ENCODE measurements at places on chromosomes 2 and 18. TPM values are rescaled to one million over a fixed set of nuclear protein-coding genes. Genes with fewer than 3 reads are reported as not detected.
A peak's percentile ranks its signal among the peaks of the same experiment; 100 is the strongest.

GRCh38 chr2:202034249-202035088, 814 bp downstream of the FZD7 start:
- peaks cover 23% of the 10 kb centered on the region for H3K27me3 ChIP-seq
- H3K4me1 ChIP-seq: peaks cover 12% of the 10 kb centered on the region
- no peaks in the 10 kb centered on the region for H3K36me3 ChIP-seq
- no peak overlapping the region for H3K27ac ChIP-seq

DNA sequence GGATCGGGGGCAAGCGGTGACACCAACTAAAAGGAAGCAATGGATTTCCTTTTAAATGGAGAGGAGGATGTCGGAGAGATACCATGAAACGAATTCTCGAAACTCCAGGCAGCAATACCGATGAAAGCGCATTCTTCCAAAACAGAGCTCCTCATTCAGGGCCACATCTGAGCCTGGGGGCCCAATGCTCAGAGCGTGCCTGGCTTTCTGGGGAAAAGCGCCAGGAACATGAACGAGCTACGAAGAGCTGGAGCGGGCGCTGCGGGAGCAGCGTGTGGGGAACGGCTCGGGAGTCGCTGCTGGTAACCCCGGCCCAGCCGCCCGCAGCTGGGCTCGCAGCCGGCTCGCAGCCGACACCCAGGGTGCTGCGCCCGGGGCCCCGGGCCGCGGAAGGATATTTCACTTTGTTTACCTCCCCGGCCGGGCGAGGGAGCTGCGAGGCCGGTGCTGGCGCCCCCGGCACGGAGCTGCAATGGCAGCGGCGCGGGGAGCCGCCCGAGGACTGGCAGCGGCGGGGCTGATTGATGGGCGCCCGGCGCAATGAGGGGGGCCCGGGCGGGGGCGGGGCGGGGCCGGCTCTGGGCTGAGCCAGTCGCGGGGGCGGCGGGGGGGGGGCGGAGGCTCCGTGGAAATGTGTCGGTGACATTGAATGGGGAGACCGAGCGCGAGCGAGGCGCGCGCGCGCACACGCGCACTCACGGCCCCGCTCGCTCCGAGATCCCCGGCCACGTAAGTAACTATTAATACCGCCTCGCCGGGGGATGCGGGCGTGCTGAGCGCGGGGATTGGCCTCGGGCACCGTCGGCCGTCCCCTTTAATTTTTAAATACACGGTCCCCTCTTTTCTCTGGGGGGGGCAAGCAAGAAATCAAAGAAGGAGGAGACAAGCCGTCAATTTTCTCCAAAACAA, at the start of gene TRIB2:
Gene TRIB2, plus strand, starts transcription at position 655 of the 909 bp plus-strand sequence. CDS start 1,372 bp downstream, outside the sequence.
- peaks cover 42% of the 10 kb centered on the region for H3K4me1 ChIP-seq
- H3K4me3 ChIP-seq: peak within 1 kb of the TSS; percentile 97
- peaks cover 17% of the 10 kb centered on the region for H3K36me3 ChIP-seq
- peak within 1 kb of the TSS; percentile 91 for H3K27ac ChIP-seq

GRCh38 chr2:19140463-19141208, 217.8 kb downstream of the OSR1 start:
- H3K4me3 ChIP-seq: no peak overlapping the region
- H3K4me1 ChIP-seq: no peaks in the 10 kb centered on the region
- DNase-seq: no peak
- no peaks in the 10 kb centered on the region for H3K27me3 ChIP-seq
- H3K27ac ChIP-seq: no peak overlapping the region

DNA sequence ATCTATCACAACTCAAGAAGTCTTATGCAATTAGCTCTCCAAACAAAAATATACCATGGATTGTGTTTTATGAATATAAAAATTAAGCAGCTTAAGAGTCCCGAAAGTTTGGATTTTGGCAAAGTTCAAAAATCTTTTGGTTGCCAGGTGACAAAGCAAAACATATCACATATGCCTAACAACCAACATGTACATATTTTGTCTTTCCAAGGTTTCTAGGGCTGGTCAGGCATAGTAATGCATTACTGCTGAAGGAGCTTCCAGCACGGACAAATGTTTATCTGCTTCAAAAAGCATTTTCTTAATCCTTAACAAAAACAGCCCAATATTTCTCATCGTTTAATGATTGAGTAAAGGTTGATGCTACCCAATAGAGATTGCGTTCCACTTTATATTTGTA, 1327.1 kb upstream of the ZEB2 start:
- DNase-seq: no peak
- H3K36me3 ChIP-seq: no peaks in the 10 kb centered on the region
- no peaks in the 10 kb centered on the region for H3K27me3 ChIP-seq
- H3K27ac ChIP-seq: no peak overlapping the region

DNA sequence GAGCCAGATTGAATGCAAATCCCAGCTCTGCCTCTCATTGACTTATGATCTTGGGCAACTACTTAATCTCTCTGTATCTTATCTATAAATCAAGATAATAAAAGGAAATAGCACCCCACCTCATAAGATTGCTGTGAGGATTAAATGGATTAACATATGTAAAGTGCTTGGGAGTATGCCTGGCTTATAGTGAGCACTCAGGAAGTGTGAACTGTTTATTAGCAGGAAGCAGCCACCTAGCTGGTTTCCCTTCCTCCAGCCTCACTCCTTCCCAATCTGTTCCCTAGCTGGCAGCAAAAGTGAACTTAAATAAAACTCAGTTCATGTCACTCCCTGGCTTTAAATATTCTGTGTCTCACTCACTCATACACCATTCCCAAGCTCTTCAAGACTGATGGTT, 526.6 kb upstream of the PKDCC start:
- no peaks in the 10 kb centered on the region for H3K4me1 ChIP-seq
- no peak for DNase-seq
- no peak overlapping the region for H3K27ac ChIP-seq
- H3K4me3 ChIP-seq: no peak overlapping the region
- no peaks in the 10 kb centered on the region for H3K27me3 ChIP-seq
- no peaks in the 10 kb centered on the region for H3K36me3 ChIP-seq

DNA sequence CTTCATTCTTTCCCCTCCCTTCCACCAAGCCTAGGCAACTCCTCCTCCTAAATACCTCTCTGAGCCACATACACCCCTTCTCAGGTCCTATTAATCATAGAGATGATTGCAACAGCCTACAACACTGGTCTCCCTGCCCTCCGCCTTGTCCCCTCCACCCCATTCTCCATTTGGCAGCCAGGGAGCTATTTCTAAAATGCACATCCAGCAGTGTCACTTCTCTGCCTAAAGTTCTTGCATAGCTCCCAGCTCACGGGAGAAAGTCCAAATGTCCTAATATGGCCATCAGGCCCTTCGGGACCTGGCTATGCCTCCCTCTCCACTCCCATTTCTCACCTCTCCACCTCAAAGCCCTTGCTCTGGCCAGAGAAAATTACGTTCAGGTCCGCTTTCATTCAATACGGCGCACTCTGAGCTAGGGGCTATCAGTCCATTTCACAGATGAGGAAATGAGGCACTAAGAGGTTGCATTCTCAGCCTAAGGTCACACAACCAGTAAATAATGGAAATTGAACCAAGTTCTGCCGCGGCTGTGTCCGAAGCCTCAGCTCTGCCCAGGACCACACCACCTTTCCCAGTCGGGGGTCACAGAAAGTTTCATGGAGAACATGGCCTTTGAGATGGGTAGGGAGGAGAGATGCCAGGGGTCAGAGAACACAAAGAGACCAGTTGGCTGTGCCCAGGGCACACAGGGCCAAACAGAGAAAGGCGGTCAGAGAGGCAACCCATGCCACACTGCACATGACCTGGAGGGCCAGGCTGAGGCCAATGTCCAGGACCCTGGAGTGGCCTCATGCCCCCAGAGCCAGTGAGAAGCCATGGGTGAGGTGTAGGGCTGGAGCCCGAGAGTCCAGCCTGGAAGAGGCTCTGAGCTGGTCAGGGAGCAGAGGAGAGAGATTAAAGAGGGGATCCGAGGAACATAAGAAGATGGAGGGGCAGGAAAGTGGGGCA, 72.8 kb downstream of the TNS1 start:
- peaks cover 3% of the 10 kb centered on the region for H3K4me1 ChIP-seq
- no peak overlapping the region for H3K4me3 ChIP-seq
- H3K36me3 ChIP-seq: no peaks in the 10 kb centered on the region
- DNase-seq: no peak

DNA sequence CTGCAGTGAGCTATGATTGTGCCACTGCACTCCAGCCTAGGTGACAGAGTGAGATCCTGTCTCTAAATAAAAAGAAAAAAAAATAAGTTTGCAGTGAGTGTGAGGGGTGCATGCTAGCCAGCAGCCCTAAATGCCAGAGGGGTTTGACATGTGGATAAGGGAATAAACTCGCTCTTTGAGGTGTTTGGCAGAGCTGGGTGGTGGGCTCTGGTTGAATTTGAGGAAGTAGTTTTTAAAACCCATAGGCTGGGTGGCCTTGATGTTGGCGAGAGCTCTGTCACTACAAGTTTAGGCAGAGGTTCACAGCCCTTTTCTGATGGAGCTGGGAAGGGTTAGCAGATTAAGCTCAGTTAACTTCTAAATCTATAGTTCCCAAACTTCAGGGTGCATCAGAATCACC, 3.1 kb downstream of the ANXA4 start:
- no peak overlapping the region for H3K4me3 ChIP-seq
- H3K27ac ChIP-seq: no peak overlapping the region
- no peaks in the 10 kb centered on the region for H3K27me3 ChIP-seq

- H3K4me1 ChIP-seq: no peaks in the 10 kb centered on the region
- DNase-seq: no peak
- H3K4me3 ChIP-seq: no peak overlapping the region
- H3K27ac ChIP-seq: no peak overlapping the region
- H3K36me3 ChIP-seq: no peaks in the 10 kb centered on the region
- peaks cover 9% of the 10 kb centered on the region for H3K27me3 ChIP-seq
These were observed 46.6 kb downstream of the PLCL1 start for GRCh38 chr2:197850882-197851450.

Gene SERPINB4
- total RNA-seq: not detected

DNA sequence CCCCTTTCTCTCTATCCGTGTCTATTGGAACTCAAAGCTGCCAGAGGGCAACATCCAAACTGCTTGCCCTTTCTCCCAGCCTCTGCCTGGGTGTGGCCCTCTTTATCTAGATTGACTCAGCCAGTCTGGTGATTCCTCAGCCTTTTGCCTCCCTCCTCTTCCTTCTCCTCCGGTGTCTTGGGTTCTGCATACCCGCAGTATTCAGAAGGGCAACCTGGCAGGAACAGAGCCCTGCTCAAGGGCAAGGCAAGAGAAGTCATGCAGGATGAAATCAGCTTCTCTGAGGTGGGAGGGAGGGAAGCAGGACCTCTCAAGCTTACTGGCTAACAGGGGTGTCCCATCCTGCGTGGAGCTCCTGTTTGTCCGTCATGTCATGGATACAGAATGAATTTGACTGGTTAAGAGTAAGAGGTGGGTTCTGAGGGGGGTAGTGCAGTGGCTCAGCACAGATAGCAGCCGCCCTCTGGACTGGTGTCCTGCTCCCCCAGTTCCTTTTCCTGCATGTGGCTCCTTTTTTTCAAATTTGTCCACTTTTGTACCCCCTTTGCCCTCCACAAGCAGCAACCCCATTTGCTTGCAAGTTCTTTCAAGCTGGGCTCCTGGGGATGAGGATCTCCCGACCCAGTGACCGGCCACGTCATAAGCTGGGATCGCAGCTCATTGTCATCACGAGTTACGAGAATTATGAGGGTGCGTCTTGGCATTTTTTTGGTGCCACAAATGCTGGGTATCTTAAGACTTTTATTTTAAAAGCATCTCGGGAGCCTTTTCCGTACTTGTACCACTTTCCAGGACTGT, 154.1 kb downstream of the FHOD3 start:
- no peak overlapping the region for H3K4me3 ChIP-seq
- H3K36me3 ChIP-seq: no peaks in the 10 kb centered on the region
- H3K4me1 ChIP-seq: no peaks in the 10 kb centered on the region
- H3K27me3 ChIP-seq: peaks cover 4% of the 10 kb centered on the region

GRCh38 chr2:7752291-7752690, 835.1 kb downstream of the RNF144A start:
- DNase-seq: no peak
- no peaks in the 10 kb centered on the region for H3K27me3 ChIP-seq
- no peaks in the 10 kb centered on the region for H3K4me1 ChIP-seq
- H3K4me3 ChIP-seq: no peak overlapping the region
- no peak overlapping the region for H3K27ac ChIP-seq

Gene NAT8
- total RNA-seq: not detected

Gene KATNAL2
- 2.6 TPM for total RNA-seq

DNA sequence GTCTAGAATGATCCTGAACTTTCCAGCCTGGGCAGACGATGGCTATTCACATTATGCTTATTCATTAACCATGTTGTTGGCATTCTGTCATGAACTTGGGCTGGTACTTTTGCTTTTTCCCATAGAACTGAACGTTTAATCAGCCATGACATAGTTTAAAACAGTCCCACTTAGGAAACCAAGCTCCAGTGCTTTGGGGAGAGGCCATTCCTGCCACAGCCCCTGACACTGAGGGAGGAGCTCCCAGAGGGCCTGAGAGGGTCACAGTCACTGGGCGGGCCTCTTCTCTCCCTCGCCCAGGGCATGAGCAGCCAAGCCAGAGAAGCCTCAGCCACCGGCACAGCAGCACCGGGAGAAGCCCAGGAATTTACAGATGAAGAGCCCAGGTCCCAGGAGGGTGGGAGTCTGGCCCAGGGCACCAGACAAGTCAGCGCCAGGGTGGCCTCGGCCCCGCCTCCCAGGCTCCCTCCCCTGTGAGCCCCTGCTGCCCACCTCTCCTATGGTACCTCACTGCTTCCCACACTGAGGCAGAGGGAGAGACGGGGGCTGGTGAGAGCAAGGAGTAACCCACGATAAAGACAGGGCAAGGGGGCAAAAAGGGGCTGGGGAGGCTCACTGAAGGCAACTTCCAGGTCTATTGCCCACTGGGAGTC, 33.6 kb downstream of the MAL start:
- H3K4me3 ChIP-seq: no peak overlapping the region
- peaks cover 17% of the 10 kb centered on the region for H3K27me3 ChIP-seq
- peaks cover 13% of the 10 kb centered on the region for H3K4me1 ChIP-seq
- no peak overlapping the region for H3K27ac ChIP-seq
- DNase-seq: no peak

Gene CDCA7
- total RNA-seq: 6.3 TPM

Gene RNF125
- total RNA-seq: 3.1 TPM

DNA sequence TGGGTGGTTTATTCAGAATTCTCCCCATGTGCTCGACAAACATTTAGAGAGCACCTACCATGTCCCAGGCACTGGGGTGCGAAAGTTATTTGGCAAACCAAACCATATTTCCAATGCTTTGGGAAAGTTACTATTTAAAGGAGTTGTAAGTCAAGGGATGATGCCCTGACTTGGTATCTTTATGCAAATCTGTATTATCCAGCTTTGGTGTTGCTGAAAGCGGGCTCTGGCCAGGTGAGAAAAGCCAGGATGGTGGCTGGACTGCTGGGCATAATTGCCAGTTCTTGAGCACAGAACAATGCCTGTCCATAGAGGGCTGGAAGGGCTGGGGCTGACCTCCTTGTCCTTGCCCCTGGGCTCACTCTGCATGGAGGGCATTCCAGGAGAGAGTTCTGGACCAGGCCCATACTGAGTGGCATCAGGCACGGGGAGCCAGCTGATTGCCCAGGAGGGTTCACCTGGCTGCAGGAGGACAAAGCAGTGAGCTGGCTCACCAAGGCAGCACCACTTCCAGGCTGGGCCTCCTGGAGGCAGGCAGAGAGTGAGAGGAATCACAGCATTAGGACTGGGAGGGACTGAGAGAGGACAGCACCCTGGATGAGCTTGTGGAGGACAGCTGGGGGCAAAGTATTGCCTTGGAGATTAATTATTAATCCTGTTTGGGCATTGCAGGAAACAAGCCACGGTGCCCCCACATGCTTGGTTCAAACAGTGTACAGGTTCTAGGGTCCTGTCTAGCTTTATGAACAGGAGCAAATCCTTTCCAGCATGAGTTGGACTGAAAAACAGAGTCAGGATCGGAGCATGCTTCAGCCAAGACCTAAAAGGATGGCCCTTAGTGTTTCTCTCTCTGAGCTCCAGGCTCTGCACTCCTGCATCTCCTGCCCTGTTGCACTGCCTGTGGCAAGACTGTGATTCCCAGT, 7.1 kb downstream of the KHK start:
- no peak overlapping the region for H3K4me3 ChIP-seq
- peaks cover 11% of the 10 kb centered on the region for H3K4me1 ChIP-seq
- H3K36me3 ChIP-seq: no peaks in the 10 kb centered on the region
- no peaks in the 10 kb centered on the region for H3K27me3 ChIP-seq
- no peak overlapping the region for H3K27ac ChIP-seq

All from activated B cell treated with CpG ODN at 0.5 μM for 24 hours (primary cell).